ENCODE measurements at places on chromosomes 11 and 22.

DNA sequence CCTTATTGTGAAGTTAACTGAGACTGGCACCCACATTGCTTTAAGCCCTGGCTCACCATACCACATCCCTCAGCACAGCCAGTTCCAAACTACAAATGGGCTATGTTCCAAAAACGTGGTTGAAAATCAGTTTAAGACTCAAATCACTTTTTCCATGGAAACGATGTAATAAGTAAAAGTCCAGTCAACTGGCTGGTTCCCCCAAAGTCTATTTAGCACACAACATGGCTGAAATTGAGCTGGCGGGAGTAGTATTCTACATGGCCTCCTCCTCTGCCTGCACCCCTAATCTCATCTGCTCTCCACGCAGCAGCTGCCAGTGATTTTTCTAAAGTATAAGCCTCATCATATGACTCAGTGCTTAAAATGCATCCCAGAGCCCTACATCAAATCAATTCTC is 40.9 kb upstream of the BIRC3 start:
- DNase-seq: no peak

GRCh38 chr11:104771763-104772162 is 126.5 kb downstream of the CASP12 start:
- no peak for DNase-seq

GRCh38 chr11:76641905-76642304 is 28.6 kb downstream of the LRRC32 start:
- DNase-seq: no peak

GRCh38 chr22:28934026-28934425 is 50.7 kb downstream of the ZNRF3 start:
- no peak for DNase-seq

DNA sequence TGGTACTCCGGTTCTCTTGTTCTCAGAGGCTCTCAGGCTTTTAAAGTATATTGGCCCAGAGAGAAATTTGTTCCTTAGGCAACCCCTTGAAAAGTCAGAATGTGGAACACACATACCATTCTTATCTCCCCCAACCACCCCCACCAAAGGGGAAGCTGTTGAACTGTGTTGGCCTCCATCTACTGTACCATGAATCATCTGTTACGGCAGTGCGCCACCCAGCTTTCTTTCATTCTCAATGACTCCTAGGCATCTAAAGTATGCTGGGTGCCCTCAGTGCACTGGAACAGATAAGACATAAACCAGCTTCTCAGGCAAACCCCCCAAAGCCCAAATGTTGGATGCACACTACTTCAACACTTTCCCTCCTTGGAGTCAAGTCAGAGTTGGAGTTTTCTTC is 696.2 kb upstream of the TENM4 start:
- peak; percentile 60 for DNase-seq

DNA sequence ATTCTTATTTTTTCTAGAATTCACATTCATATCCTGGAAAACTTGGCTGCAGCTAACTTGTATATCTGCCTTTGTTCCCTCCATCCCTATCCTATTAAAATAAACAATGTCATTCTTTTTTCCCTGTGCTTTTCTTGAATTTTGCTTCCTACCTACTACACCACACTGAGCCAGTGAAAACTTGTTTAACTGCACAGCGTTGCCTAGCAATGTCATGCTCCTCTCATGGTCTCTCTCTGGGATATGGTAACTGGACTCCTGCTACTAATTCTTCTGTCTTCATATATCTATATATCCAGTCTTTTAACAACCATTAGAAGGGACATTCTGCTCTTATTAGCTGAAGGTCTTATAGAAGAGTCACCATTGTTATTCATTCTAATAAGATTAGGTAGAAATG is 434.4 kb downstream of the METTL15 start:
- no peak for DNase-seq

DNA sequence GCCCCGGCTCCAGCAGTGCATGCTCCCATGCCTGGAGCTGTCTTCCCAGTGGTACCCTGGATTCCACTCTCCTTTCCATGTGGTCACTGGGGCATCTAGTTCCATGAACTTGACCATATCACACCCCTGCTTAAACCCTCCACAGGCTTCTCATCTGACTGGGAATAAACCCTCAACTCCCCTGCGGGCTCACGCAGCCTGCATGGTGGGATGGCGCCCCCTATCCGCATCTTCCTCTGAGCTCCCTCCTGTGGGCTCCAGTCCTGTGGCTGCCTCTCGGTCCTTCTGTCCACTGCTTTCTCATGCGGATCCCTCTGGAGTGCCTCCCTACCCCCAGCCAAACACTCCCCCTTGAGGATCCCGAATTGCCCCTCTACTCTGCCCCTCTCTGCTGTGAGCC is 41.4 kb upstream of the TTLL12 start:
- DNase-seq: no peak

DNA sequence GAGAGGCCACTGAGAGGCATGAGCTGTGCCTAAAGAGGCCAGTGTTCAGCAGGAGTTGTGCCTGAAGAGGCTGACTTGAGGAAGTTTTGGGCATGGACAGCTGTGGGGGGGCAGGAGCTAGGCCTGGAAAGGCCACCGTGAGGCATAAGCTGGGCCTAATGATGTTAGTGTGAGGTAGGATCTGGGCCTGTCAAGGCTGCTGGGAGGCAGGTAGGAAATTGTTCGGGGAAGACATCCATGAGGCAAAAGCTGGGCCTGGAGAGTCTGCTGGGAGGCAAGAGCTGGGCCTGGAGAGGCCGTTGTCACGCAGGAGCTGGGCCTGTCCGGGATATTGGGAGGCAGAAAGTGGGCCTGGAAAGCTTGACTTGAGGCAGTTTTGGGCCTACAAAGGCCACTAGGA is 44.9 kb downstream of the OR4C45 start:
- no peak for DNase-seq

- no peak for DNase-seq
These were observed 937 bp downstream of the TRPT1 start for GRCh38 chr11:64224891-64225607.

GRCh38 chr11:45772986-45773785 is 31.8 kb upstream of the SLC35C1 start:
- no peak for DNase-seq

GRCh38 chr11:124608147-124608546 is 3.1 kb upstream of the PANX3 start:
- DNase-seq: no peak

GRCh38 chr11:123365955-123366354 is 64.1 kb upstream of the GRAMD1B start:
- DNase-seq: no peak

DNA sequence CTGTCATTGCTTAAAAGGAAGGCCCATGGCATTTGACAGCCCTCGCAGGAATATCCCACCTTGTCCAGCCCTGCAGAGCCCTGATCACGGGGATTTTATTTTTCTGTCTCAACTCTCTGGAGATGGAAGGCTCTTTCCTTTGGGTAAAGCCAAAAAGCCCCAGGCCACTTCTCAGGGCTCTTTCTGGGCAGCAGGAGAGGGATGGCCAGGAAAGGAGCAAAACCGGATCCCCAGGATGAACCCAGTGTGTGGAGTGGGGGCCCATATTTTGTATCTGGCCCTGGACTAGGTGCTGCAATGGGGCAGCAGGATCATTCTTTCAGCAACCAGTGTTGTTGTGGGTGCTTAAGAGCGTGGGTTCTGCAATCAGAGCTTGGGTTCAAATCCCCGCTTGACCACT is 11.0 kb downstream of the CREB3L1 start:
- no peak for DNase-seq

DNA sequence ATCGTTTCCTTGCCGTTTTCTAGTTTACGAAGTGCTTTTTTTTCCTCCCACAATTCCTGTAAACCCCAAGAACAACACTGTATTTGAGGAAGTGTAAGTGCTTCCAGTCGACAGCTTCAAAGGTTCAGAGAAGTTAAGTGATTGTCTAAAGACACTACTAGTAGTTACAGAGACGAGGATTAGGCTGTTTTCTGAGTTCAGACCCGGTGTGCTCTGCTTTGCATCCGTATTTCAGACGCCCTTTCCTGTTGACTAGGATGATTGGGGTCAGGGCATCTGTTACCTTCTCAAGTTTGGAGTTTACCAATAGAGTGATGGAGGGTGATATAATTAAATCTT is 430 bp downstream of the CLP1 start:
- DNase-seq: no peak

DNA sequence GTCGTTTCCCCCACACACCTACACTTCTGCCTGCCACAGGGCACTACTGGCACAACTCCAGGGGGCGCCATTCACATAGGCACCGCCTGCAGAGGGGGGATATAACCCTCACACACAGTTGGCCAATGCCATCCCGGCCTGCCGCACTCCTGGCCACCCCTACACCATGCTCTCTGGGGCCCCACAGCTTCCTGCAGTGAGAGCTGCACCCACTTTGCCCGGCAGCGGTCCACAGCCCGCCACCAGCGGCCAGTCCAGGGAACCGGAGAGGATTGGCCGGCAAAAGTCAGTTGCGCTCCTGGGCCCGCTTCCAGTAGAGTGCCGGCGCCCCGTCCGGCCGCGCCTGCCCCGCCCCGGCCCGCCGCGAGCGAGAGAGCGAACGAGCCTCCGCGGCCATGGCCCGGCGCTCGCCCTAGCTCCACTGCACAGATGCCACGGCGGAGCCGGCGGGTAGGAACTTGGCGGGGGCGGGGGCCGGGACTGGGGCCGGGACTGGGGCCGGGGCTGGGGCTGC is 25.6 kb upstream of the SUSD2 start:
- no peak for DNase-seq

DNA sequence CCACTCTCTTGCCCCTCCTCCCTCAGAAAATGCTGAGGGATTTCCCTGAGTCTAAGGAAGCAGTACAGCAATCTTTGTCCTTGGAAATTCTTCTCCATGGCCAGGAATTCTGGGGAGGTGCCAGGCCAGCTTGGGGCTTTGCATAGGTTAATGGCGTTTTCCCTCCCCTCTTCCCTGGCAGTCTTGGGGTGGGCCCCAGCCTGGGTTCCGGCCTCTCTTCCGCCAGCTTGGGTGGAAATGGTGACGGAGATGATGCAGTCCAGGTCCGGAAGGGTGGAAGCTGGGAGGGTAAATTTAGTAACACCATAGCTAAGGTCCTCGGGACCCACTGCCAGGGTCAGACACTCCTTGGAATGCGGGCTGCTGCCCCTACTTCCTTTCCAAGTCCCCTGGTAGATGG is 5.0 kb downstream of the PHLDB1 start:
- DNase-seq: no peak

DNA sequence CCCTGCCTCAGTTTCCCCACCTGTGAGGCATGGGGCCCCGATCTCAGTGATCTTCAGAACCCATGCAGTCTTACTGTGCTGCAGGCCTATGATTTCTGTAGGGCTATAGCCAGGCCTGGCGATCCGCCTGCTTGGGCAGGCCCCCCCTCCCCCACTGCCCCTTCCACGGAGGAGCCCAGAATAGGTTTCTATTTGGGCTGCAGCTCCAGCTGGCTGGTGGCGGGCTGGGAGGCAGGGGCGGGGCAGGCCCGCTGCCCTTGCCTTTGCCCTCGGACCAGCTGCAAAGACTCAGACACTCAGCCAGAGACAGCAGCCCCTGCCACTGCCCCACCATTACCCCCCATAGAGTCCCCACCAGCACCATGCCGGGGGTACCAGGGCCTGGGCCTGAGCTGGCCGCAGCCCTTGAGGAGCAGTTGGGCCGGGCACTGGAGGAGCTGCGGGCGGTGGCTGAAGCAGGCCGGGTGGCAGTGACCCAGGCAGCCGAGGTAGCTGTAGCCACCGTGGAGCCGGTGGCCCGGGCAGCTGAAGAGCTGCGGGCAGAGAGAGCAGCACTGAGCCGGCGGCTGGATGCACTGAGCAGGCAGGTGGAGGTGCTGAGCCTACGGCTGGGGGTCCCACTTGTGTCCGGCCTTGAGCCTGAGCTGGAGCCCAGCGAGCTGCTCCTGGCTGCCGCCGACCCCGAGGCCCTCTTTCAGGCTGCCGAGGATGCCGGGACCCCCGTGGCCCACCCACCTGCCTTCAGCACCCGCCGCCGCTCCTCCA is 12.2 kb downstream of the SMTN start:
- no peak for DNase-seq

- no peak for DNase-seq
These were observed 1041.1 kb downstream of the JRKL start for GRCh38 chr11:97430877-97431276.

GRCh38 chr11:32436751-32437494 is 1.6 kb upstream of the WT1 start:
- DNase-seq: no peak

- DNase-seq: no peak
These were observed 21.0 kb downstream of the OTUB1 start for GRCh38 chr11:64007160-64007628.

- DNase-seq: no peak
These were observed 120.4 kb upstream of the RAG2 start for GRCh38 chr11:36718451-36718850.

- no peak for DNase-seq
These were observed 936 bp downstream of the CECR2 start for GRCh38 chr22:17370026-17370765.

- no peak for DNase-seq
These were observed 11.7 kb upstream of the CREB3L1 start for GRCh38 chr11:46265764-46266163.

- DNase-seq: no peak
These were observed 55.0 kb downstream of the POLD3 start for GRCh38 chr11:74647404-74647803.

DNA sequence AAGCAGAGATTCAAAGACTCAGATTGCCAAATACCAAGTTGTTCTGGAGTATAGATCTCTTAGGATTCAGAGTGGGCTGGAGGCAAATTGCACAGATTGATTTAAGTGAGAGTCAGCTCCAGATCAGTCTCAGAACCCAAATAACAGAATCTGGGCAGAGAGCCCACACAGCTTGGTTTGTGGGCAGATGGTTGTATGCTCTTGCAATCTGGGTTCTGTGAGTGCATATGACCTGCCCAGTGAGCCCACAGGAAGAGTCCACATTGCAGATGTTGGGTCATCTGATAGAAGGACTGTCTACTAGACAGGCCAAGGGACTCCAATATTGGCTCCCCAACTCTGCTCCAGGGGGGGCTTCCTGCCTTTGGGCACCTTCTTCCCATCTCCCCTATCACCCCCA is 65.9 kb downstream of the ADAMTS15 start:
- DNase-seq: no peak

- no peak for DNase-seq
These were observed 715.2 kb upstream of the RAG2 start for GRCh38 chr11:37313266-37313665.

- no peak for DNase-seq
These were observed 108.8 kb downstream of the PPP6R3 start for GRCh38 chr11:68569357-68569756.

DNA sequence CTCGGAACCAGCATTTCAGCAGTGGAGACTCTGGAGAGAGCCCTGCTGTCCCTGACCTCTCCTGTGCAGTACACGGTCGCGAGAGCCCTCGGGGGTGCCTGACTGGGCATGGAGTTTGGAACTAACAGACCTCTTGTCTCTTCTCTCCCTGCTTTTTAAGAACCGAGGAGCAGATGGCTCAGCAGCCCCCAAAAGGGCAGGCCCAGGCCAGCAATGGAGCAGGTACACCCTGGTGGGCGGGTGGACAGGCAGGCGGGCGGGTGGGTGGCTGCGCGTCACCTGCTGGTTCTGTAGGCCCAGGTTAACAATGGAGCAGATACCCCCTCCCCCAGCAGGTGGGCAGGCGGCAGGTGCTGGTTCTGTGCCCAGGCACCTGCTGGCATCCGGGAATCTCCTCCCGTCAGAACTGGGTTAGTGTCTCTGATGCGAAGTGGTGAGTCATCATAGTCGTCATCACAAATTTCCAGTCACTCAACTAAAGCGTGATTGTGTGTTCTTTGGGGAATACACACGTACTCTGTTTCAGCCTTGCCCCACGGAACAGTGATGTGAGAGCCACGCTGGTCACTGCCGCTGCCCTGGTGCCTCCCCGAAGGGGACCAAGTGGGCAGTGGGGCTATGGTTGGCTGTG is 41.1 kb downstream of the GRAMD4 start:
- peak; percentile 14 for DNase-seq

- peak; percentile 90 for DNase-seq
These were observed at the start of gene CCDC89 for GRCh38 chr11:85685820-85686459. TSS of gene CCDC89 (minus strand) at chr11:85686195. CDS start at chr11:85686130, 65 bp downstream.

Data from kidney epithelial cell (primary cell).